ENCODE measurements at places on chromosomes 5 and 9.

DNA sequence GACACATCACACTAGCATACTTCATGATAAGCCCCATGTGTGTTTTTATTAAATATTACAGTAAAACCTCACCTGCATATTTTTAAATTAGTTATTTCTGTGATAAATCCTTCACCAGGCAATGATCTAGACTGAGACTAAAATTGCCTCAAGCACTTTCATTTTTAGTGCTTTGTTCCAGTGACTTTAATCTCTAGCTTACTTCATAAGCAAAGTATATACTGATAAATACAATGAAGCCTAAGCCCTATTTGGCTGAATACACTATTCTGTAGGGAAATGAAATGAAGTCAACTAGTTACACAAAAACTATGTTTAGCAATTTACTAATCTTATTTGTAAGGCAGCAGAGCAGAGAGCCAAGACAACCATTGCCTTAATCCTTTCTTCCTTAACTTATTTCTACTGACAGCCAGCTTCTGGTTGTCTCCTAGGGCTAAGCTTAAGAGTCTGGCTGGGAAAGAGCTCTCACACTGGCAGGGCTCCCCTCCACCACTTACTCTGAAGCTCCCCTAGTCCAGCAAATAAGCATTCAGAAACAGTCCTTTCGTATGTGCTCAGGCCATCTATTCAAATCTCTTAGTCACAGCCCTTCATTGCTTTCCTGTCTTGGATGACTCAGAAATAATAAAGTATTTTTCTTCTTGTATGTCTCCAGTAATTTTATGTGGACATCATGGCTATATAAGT lies 31.4 kb upstream of the MTAP start:
- DNase-seq: peak; percentile 96

- DNase-seq: no peak
These were observed 65.5 kb downstream of the MCTP1 start for GRCh38 chr5:95219411-95219810.

- no peak for DNase-seq
These were observed 37.7 kb downstream of the RGS3 start for GRCh38 chr9:113501129-113501686.

DNA sequence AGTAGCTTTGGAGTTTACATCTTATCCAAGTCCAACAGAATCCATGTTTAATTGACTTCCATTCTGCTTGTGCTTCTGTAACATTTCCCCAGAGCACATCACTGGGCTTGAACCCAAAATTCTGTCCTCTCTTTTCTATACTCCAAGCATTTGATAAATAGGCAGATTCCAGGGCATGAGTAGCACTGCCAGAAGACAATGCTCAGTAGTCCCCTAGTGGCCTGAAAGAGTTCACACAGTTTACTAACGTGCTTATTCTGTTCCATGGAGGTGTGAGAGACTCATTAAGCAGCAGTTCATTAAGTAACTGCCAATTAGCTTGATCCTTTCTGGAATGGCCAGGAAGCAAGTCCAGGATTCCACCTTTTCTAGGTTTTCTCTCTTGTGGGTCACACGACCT lies 9.4 kb upstream of the GABRA6 start:
- no peak for DNase-seq

DNA sequence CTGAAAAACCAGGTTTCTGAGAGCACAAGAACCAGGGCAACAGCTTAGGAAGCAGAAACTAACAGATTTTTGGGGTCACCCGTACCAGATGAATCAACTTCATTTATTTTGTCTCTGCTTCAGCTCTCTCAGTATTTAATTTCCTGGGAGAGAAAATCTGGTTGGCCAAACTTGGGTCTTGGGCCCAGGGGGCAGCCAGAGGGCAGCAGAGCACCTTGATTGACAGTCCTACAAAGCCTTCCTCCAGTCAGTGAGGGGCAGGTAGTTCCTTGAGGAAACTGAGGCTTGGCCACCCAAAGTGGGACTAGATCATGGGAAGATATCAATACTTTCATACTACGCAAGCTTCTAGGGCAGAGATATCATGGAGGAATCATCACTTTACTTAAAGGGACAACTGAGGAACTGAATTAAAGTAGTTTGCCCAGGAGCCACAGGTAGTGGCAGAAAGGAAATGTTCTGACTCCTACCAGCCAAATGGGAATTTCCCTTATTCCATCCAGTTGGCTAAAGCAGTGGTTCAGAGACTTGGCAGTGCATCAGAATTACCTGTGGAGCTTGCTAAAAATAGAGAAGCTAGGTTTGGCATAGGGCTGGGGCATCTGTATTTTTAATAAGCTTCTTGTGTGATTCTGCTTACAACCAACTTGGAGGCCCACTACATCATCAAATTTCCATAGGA lies 21.5 kb upstream of the ARHGAP26 start:
- DNase-seq: no peak

DNA sequence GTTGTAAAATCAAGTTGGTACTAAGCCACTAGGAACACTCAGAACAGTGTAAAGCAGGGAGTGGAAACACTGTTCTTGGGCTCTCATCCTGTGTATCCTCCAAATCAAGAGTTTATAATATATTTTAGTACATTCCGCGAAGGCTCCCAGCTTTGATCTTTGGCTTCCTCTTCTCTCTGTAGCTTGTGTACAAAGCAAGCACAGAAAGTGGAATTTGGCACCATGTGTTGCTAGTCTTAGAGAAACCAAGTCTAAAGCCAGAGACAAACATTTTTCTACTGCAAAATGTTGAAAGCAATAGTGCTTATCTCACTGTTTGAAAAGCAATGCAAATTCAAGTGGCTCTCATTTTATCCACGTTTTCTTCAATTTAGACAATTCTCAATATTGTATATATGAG lies 1893.3 kb upstream of the WWC1 start:
- DNase-seq: no peak

DNA sequence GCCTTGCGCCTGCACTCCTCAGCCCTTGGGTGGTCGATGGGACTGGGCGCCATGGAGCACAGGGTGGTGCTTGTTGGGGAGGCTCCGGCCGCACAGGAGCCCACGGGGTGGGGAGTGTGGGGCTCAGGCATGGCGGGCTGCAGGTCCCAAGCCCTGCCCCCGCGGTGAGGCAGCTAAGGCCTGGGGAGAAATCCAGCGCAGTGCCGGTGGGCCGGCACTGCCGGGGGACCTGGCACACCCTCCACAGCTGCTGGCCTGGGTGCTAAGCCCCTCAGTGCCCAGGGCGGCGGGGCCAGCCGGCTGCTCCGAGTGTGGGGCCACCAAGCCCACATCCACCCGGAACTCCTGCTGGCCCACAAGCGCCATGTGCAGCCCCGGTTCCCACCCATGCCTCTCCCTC lies 358.8 kb upstream of the RIOK2 start:
- no peak for DNase-seq

DNA sequence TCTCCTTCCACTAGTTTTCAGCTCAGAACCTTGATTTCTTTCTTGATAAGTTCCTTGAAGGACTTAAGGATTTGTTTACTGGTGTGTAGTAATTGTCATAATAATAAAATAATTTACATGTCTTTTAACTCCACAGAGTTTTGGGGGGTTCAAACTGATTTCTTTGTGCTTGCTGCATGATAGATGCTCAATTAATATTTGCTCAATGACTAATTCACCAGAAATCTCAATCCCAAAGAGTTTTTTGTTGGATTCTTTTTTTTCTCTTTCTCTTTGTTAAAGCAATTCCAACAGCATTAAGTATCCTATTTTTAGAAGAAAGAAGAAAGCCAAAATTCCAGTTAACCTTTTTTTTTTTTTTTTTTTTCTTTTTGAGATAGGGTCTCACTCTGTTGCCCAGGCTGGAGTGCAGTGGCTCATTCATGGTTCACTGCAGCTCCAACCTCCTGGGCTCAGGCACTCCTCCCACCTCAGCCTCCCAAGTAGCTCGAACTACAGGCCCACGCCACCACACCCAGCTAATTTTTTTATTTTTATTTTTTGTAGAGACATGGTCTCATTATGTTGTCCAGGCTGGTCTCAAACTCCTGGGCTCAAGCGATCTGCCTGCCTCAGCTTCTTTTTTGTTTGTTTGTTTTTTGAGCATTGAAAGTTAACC lies 10.8 kb downstream of the FAF2 start:
- no peak for DNase-seq

- DNase-seq: no peak
These were observed 523.2 kb downstream of the NTRK2 start for GRCh38 chr9:85192750-85193149.

DNA sequence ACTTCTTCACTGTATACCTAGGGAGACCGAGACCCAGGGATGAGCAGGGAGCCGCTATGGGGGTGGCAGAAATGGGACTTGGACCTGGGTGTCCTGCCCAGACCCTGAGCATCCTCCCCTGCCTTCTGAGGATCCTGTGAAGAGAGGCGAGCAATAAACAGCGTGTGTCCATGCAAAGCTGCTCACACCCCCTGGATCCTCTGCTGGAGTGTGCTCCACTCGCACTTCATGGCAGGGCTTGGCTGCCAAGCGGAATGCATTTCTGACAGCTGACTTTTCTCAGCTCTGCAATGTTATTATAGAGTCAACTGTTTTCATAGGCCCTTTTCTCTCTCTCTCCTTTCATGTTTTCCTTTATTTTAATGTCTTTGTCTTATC lies 31.0 kb upstream of the ALDH1B1 start:
- DNase-seq: no peak

- peak; percentile 84 for DNase-seq
These were observed 14.1 kb downstream of the CAPSL start for GRCh38 chr5:35924122-35924949.

- DNase-seq: no peak
These were observed 37.4 kb downstream of the SHB start for GRCh38 chr9:38031594-38031993.

GRCh38 chr5:17448877-17449276 lies 49.2 kb upstream of the TAF11L2 start:
- peak; percentile 60 for DNase-seq

DNA sequence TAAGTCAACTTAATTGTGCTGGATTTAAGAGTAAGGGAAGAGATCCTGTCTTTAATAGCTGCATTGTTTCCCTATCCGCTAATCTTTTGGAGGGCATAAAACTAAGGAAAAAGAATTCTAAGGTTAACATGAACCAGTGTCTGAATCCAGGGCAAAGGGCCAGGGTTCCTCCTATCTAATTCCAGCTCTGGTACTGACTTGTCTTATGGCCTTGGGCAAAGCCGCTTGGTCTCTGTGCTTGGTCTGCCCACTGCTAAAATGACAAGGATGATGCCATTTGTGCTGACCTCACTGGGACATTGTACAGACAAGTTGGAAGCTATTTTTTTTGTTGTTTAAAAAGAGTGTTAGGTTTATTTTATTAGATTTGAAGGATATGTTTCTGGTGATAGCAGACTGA lies 334.7 kb upstream of the PIK3R1 start:
- no peak for DNase-seq

DNA sequence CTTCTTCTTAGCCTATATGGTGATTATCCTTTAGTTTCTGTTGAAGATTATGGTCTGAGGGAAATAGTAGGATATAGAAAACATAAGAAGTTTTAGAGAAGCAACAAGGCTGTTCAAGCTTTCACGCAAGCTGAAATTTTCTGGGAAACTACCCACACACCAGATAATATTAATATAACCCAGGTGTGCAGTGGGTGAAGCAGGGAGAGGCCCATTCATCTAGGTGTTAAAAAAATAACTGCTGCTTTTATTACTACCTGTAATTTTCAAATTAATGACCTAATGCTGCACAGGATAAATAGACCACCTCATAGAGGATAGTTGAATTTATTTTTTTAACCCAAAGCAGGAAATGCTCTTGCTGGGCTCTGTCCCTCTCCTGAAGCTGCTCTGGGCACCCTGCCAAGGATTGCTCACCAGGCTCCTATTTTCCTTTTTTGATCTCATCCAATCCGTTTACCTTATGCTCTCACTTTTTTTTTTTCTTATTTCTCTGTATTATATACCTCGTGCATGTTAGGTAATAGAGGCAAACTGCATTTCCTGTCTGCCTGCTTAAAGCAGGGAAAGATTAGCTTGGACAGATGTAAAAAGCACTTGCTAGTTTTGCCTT lies 124.3 kb upstream of the SLC12A2 start:
- DNase-seq: peak; percentile 92

DNA sequence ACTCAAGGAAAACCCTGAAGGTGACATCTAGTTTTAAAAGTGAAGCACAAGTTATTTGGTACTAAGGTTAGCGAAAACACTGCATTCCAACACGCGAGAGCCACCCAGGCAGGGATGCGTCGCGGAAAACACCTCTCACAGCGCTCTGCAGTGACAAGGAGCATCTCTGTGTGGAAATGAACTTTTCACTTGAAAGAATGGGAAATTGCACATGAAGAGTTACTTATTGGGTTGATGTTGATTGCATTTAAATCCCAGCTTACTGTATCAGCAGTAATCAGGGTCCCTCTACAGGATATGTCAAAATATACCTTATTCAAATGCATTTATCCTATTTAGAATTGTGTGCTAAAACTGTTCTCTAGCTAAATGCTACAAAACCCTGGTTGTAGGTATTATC lies 144.4 kb downstream of the BNC2 start:
- peak; percentile 53 for DNase-seq

DNA sequence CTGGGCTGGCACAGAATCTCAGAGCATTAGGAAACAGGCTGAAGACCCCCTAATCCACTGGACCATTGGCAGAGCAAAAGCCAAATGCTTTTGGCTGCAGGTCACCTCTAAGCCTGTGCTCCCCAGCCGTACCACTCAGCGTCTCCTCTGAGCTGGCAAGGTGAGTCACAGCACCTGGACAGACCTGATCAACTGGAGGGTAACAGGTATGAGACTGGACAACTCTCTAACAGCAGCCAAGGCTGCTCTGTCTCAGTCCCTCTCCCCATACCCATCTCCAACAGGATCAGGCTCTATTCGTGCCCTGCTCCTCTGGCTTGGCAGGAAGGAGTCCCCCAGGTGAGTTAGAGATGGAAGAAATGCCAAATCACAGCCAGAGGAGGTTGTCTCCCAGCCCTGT lies 4.7 kb downstream of the GOLGA2 start:
- no peak for DNase-seq

- DNase-seq: no peak
These were observed 75.1 kb upstream of the FBN2 start for GRCh38 chr5:128613128-128613527.

GRCh38 chr9:70015099-70015498 lies 28.5 kb upstream of the MAMDC2 start:
- no peak for DNase-seq
